H9 (cell line): ENCODE measurements at places on chromosomes 5 and 9.

DNA sequence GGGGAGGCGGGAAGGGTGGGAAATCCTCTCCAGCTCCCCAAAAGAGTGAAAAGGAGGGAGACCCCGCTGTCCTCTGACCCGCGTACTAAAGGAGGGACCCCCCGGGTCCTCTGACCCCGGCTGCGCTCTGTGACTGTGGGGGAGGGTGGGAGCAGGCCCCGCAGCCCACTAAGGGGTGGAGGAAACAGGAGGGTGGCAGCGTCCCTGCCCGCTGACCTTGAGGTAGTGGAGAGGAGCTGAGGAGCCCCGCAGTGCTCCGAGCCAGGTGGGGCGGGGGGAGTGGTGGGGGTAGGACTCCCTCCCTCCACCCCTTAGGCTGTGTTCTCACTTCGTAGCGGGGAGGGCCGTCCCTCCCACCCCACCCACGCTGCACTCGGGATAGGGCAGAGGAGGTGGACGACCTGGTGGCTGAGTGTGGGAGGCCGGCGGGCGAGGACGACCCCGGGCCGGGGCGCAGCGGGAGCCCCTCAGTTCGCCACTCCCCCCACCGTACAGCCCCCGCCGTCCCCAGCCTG, 449 bp upstream of the ADCY2 start:
- peak; percentile 56 for DNase-seq

DNA sequence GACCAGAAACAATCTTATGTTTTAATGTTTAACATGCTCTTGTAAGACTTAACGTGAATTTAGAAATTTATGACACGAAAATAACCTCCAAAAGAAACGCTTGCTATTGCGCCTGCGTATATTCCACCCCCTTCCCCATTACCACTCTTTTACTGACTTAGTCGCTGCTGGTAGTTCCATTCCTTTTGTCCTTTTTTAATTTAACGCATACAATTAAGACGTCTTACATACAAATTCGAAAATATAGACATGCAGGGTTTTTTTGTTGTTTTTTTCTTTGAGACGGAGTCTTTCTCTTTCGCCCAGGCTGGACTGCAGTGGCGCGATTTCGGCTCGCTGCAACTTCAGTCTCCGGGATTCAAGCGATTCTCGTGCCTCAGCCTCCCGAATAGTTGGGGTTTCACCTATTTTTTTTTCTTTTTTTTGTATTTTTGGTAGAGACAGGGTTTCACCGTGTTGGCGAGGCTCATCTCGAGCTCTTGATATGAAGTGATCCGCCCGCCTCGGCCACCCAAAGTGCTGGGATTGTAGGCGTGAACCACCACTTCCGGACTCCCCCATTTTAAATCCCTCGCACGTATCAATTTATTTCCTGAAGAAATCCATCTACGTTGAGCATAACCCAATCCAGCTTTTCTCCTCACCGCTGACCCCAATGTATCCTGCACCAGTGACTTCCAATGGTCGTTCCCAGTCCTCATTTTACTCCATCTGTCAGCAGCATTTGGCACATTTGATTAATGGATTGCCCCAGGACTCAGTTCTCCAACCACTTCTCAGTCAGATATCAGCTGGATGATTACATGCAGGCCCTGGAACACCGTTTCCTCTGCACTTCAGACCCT, 684 bp upstream of the MED7 start:
- DNase-seq, result no peak

DNA sequence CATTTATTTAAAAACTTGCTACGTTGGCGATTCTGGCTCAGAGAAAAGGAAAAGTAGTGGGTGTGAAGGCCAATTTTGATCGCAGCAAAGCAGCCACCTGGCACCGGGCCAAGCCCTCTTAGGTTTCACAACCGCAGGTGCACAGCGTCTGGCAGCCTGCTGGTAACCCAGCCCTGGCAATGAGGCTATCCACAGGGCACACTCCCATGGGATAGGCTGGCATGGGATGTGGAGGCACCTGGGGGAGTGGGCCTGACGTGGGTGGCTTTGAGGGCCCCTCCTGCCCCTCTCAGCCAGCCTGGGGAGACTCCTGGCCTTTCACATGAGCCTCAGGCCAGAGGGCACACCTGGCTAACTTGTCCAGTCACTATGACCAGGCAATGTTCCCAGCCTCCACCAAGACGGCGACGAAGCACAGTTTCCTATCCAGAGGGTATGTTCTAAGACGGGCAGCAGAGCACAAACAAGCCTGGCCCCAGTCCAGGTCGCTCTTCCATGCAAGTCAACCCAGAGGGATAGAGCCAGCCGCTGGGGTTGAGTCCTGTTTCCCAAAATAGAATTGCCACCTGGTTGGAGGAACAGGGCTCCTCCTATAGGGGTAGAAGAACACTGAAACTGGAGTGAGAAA, 19.0 kb downstream of the CMBL start:
- DNase-seq, result no peak

GRCh38 chr5:5126444-5126843, 13.7 kb upstream of the ADAMTS16 start:
- no peak for DNase-seq

- no peak for DNase-seq
Observed at GRCh38 chr9:34170237-34170991, 8.4 kb upstream of the UBAP1 start.

DNA sequence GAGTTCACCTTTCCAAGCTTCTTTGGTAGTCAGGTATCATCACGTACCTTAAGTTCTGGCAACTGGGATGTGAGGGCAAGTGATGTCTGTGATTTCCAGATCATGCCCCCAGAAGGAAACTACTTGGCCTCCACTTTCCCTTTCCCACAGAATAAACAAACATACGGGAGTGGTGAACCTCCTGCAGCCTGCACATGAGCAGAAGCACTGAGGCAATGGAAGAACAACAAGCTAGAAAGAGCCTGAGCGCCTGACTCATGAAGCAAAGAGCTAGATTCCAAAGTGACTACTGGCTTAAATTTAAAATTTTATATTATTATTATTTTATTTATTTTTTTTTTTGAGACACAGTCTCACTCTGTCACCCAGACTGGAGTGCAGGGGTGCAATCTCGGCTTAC, 35.0 kb downstream of the ARL15 start:
- no peak for DNase-seq

DNA sequence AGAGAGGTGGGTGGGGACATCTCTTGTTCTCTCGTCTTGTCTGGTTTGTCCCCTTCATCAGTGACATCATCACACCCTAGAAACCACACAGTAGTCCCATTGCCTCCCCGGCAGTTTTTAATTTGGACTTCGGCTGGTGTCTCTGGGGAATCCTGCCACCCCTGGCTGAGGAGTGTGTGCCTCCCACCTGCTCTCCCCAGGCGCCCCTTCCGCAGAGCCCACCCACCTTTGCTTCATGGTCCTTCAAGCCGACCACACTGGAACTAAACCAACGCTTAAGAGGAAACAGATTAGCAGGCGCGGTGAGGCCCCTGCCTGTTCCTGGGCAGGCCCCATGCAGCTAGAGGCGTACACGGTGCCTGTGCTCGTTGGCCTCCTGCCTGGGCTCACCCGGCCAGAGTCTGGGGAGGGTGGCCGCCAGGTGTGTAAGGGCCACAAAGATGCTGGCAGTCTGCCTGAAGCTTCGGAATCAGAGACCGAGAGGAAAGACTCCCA, 107.6 kb upstream of the SPRY4 start:
- no peak for DNase-seq

- no peak for DNase-seq
Observed at GRCh38 chr5:113735751-113736150, 222.3 kb downstream of the YTHDC2 start.

- no peak for DNase-seq
Observed at GRCh38 chr9:118104363-118104762, 400.2 kb downstream of the TLR4 start.

DNA sequence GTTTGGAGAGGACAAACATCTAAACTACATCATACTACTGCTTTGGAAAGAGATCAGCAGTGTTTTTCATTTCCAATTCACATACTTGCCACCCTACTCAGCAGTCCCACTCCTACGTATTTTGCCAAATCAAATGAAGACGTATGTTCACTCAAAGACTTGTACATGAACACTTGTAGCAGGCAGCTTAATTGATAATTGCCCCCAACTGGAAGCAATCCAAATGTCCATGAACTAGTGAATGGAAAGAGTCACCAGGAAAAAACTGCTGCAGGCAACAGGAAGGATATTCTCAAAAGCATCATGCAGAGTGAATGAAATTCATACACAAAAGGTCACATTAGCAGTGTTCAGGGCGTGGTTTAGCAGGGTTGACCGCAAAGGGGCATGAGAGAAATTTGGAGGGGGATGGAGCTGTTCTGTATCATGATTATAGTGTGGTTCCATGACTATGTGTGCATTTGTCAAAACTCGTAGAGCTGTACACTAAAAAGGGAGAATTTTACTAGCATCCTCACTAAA, 38.8 kb downstream of the PAEP start:
- no peak for DNase-seq

- DNase-seq, result no peak
Observed at GRCh38 chr5:171794470-171794960, 8.9 kb downstream of the SMIM23 start.

DNA sequence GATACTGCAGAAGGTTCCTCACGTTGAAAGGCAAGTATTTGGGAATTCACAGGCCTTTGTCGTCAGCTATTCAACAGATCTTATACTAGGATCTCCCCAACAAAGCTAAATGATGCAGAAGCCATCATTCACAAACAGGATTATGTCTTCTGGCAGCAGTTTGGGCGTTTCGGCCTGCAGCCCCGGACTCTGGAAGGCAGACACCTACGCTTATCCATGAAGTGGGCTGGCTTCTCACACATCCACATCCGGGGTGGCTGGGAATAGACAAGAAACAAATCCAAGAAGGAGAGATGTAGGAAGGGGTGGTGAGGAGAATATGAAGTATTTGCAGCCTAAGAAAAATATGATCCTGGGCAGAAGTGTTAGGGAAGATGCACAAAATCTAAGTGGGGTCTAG, 471.9 kb downstream of the AGTPBP1 start:
- DNase-seq, result no peak

DNA sequence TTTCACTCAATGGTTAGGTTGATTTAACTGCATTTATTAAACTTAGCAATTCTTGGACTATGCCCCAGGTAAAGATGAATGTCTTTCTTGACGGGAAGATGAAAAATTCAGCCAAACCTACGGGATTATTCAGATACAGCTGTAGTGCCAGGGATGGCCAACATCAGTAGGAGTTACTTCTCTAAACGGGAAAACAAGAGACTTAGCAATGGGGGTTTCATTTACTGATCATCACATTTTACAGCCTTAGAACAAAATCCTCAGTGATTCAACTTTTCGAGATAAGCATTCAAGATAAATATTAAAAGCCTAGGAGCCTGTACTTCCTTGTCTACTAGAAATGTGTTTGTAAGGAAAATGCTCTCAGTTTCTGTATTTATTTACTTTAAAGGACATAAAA, 46.1 kb downstream of the S1PR3 start:
- DNase-seq, result no peak

- DNase-seq, result no peak
Observed at GRCh38 chr5:136375920-136376319, 10.6 kb upstream of the TRPC7 start.

DNA sequence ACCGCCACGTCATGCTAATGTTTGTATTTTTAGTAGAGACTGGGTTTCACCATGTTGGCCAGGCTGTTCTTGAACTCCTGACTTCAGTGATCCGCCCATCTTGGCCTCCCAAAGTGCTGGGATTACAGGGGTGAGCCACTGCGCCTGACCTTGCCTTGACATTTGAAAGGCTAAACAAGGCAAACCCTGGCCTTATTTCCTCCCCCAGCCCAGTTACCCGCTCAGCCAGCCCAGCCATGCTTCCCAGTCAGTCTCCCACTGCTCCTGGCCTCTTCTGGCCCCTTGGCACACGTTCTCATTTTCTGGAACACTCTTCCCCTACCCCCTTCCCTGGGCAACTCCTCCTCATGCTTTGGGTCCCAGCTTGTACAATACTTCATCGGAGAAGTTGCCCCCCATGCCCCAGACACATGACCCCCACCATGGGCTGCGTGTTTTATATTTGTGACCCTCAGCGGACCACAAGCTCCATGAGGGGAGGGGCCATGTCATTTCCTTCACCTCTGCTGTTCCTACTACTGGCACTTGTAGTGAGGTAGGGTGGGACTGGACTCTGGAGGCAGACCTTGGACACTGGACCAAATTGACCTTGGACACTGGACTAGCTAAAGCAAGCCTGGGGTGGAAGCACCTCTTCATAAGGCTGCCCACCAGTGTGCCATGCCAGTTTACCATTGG, 94.4 kb upstream of the IER5L start:
- DNase-seq, result no peak

DNA sequence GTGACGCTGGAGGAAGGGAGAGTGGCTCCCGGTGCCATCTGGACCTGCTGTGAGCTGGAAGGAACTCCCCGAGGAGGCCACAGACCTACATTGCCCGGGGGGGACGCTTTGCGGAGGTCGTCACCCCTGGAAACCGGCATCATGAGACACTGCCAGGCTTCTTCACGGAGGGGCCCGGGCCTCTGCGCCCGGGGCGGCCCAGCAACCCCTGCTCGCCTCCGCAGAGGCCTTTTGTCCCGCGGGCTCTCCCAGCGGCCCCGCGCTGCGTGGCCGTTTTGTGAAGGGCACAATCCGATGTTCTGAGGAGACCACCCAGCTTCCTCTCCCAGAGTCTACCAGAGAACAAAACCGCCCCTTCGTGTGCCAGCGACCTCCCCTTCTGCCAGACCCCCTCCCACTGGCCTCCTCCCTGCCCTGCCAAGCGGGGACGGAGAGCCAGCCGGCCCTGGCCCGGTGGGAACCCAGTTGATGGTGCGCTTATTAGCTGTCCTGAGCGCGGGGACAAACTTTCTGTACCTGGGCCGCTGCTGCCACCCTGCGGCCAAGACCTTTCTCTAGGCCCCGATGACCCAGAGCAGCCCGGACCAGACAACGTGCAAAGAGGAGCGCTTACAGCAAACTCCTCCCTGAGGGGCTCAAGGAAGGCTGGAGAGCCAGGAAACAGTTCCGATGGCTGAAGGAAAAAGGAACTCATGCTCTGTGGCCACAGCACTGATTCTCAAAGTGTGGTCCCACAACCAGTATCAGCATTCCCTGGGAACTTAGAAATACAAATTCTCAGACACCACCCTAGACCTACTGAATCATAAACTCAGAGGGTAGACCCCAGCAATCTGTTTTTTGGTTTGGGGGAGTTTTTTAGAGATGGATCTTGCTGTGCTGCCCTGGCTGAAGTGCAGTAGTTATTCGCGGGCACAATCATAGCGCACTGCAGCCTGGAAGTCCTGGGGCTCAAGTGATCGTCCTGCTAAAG, 86.7 kb downstream of the SLC1A3 start:
- peak; percentile 91 for DNase-seq

DNA sequence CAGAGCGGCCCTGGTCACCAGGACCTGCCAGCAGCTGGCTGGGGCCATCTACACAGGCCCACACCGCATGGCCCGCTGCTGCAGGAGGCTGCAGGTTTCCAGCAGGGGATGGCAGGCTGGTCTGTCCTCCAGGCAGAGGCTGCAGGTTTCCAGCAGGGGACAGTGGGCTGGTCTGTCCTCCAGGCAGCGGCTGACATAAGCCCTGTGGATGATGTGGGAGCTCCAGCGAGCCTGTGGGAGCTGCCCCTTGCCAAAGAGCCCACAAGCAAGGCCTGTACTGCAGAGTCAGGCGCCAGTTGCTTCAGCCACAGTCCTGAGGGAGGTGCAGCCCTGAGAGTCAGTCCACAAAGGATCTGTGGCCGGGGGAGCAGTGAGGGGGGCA, 18.5 kb downstream of the TPPP start:
- peak; percentile 43 for DNase-seq
